ENCODE measurements at places on chromosomes 6 and 20.
A peak's percentile ranks its signal among the peaks of the same experiment; 100 is the strongest.

DNA sequence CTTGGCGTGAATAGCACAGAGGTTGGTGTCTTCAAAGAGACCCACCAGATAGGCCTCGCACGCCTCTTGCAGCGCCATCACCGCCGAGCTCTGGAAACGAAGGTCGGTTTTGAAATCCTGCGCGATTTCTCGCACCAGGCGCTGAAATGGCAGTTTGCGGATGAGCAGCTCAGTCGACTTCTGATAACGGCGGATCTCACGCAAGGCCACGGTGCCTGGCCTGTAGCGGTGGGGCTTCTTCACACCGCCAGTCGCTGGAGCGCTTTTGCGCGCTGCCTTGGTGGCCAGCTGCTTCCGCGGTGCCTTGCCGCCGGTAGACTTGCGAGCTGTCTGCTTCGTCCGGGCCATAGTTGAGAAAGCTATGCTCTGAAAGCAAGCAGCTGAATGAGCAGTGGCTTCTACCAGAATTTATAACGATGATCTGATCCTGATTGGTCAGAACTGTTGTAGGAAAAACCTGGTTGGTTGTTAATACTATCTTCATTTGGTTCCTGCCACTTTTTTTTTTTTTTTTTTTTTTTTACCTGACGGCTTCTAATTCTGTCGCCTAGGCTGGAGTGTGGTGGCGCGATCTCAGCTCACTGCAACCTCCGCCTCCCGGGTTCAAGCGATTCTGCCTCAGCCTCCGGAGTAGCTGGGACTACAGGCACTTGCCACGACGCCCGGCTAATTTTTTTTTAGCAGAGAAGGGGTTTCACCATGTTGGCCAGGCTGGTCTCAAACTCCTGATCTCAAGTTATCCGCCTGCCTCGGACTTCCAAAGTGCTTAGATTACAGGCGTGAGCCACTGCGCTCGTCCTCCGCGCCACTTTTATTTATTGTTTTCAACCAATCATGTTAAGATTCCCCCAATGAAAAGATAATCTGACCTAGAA lies 21.5 kb downstream of the OR2B2 start:
- H3K4me3 ChIP-seq: no peak overlapping the region
- H3K4me1 ChIP-seq: peaks cover 35% of the 10 kb centered on the region
- no peaks in the 10 kb centered on the region for H3K27me3 ChIP-seq
- H3K36me3 ChIP-seq: peaks cover 31% of the 10 kb centered on the region
- peak overlapping the region; percentile 90 for H3K27ac ChIP-seq

DNA sequence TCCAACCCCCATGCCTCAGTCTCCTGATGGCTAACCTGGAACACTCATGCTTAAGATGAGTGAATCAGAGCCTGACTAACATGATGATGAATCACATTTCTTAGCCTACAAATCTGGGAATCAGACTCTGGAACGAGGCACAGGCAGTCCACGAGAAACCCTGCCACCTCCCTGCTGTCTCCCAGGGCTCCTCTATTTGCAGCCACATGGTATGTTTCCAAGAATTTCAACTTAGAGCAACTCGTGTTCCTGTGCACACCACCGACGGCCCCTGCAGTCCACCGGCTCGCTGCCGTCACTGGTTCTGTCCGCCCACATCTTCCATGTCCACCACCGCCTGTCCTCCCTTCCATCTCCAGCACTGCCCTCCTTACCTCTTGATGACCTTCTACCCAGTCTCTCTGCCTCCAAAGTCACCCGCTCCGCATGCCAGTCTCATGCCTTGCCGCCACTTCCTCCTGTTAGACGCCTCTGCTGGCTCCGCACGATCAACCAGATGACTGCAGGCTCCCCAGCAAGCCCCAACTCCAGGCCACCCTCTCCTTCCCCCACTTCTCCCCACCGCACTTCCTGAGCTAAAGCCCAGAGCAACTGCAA lies 87.6 kb downstream of the AGPAT4 start:
- H3K4me3 ChIP-seq: no peak overlapping the region
- peaks cover 2% of the 10 kb centered on the region for H3K36me3 ChIP-seq
- peaks cover 8% of the 10 kb centered on the region for H3K4me1 ChIP-seq
- DNase-seq: no peak

GRCh38 chr6:56416247-56416646 lies 168.9 kb upstream of the COL21A1 start:
- no peaks in the 10 kb centered on the region for H3K36me3 ChIP-seq
- no peak overlapping the region for H3K27ac ChIP-seq
- H3K27me3 ChIP-seq: no peaks in the 10 kb centered on the region
- H3K4me1 ChIP-seq: no peaks in the 10 kb centered on the region

DNA sequence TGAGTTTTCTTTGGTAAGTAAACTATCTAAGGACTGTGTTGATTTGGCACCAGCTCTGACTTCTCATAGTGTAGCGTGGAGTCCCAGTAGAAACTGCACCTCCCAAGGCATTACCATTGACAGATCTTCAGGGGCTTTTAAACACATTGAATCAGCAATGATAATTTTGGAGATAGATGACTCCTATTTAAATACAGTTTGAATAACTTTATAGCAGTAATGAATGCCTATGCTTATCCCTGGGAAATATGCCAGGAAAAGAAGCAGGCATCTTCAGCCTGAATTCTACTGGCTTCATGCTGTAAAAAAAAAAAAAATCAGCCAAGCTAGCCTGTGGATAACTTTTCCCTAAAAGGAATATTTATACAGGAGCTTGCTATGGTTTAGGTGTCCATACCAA lies 895.9 kb downstream of the EYS start:
- no peaks in the 10 kb centered on the region for H3K27me3 ChIP-seq
- no peak overlapping the region for H3K27ac ChIP-seq
- H3K4me1 ChIP-seq: no peaks in the 10 kb centered on the region
- no peak for DNase-seq
- no peaks in the 10 kb centered on the region for H3K36me3 ChIP-seq
- H3K4me3 ChIP-seq: no peak overlapping the region

- H3K4me1 ChIP-seq: peaks cover 67% of the 10 kb centered on the region
- no peak overlapping the region for H3K4me3 ChIP-seq
- H3K36me3 ChIP-seq: peaks cover 10% of the 10 kb centered on the region
- no peak for DNase-seq
These were observed 9.3 kb downstream of the NAPB start for GRCh38 chr20:23412026-23412425.

DNA sequence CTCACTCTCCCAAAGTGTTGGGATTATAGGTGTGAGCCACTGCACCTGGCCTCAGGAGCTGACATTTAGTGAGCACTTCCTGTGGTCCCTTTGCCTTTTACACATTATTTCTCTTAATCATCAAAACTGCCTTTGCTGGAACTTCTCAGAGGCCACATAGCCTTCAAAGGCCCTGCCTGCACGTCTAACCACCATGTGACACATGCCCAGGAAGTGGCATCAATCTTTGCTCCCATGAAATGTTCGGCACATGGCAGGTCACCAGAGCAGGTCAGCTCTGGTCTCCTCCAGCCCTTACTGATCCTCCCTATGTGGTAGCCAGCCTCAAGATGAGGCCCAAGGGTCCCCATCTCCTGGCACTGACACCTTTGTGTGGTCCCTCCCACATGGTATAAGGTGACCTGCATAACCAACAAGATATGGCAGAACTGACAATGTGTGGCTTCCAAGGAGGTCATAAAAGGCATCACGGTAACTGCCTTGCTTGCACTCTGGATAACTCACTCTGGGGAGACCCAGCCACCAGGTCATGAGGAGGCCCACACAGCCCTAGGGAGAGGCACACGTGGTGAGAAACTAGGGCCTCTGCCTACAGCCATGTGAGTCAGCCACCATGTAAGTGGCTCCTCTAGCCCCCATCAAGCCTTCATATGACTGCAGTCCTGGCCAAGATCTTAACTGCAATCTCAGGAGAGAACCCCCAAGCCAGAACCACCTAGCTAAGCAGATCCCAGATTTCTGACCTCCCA lies 28.8 kb upstream of the HMGA1 start:
- H3K36me3 ChIP-seq: no peaks in the 10 kb centered on the region
- no peak overlapping the region for H3K4me3 ChIP-seq
- H3K27me3 ChIP-seq: no peaks in the 10 kb centered on the region
- H3K4me1 ChIP-seq: peaks cover 11% of the 10 kb centered on the region

DNA sequence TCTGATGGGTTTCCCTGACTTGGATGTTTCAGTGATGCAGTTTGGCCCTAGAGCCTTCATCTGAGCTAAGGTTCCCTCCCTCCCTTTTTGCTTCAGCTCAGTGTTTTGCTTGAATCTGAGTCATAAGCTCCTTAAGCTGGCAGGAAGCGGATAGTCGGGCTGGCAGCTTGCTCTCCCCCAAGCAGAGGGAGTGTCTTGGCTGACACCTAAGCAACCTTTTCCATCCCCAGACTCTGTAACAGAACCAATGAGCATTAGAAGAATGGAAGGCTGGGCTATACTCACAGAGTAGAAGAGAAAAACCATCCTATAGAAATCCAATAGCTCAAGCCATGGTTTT lies 98.3 kb downstream of the HAO1 start:
- no peak for DNase-seq
- no peak overlapping the region for H3K4me3 ChIP-seq
- H3K36me3 ChIP-seq: no peaks in the 10 kb centered on the region
- no peak overlapping the region for H3K27ac ChIP-seq
- H3K27me3 ChIP-seq: no peaks in the 10 kb centered on the region
- H3K4me1 ChIP-seq: no peaks in the 10 kb centered on the region

DNA sequence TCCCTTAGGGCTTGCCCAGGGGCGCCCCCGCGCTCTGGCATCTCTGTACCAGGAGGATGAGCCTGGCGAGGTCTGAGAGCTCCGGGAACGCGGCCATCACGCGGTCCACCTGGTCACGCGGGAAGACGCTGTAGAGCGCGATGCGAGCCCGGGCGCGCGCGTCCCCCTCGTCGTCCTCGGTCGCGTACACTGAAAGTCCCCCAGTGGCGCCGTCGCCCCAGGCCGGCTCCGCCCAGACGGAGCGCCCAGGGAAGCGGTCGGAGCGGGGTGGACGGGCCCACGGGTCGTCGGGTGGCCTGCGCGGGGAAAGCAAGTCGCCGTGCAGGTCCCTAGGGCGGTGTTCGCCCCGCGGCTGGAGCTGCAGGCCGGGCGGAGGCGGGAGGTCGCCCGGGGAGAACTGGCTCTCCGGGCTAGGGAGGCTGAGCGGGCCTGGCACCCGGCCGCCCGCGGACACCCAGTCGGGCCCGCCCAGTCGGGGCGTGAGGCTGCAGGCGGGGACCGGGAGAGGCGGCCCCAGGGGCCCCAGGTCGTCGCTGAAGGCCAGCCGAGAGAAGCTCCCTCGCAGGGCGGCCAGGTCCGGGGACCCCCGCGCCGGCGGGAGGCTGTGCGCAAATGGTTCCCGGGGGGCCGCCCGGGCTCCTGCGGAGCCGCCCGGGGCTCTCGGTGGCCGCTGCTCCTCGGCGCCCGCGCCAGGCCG lies 34.0 kb downstream of the ZC3H12D start:
- no peak overlapping the region for H3K27ac ChIP-seq
- peaks cover 13% of the 10 kb centered on the region for H3K36me3 ChIP-seq
- H3K4me1 ChIP-seq: no peaks in the 10 kb centered on the region
- no peaks in the 10 kb centered on the region for H3K27me3 ChIP-seq
- no peak for DNase-seq

- DNase-seq: no peak
- no peaks in the 10 kb centered on the region for H3K4me1 ChIP-seq
- H3K27ac ChIP-seq: no peak overlapping the region
These were observed 61.7 kb downstream of the RIOK1 start for GRCh38 chr6:7451326-7451725.

DNA sequence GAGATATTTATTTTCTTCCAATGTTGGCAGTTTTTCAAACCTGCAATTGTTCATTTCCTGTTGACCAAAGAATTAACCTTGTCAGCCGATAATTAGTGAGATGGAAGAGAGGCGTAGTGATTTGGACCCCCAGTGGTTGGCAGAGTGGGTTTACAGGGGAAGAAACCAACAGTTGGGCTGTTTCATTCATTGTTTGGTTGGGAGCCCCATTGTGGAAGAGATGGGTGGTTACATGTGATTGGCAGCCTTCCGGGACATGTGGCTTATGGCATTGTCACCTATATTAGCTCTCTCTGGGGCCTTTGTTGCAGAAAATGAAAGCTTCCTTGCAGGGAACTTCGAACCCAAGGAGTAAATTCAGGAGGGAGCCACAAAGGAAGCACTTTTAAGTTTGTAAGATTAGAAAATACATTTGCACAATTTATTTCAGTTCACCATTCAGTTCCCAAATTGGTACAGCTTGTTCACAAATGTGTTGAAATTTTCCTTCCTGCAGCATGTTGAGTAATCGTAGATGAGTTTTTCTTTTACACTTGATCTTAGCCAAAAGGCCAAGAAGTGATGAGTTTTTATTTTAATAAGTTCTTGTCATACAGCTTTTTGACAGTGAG lies 50.3 kb upstream of the CDKAL1 start:
- H3K27me3 ChIP-seq: no peaks in the 10 kb centered on the region
- peak overlapping the region; percentile 7 for H3K27ac ChIP-seq
- DNase-seq: no peak

DNA sequence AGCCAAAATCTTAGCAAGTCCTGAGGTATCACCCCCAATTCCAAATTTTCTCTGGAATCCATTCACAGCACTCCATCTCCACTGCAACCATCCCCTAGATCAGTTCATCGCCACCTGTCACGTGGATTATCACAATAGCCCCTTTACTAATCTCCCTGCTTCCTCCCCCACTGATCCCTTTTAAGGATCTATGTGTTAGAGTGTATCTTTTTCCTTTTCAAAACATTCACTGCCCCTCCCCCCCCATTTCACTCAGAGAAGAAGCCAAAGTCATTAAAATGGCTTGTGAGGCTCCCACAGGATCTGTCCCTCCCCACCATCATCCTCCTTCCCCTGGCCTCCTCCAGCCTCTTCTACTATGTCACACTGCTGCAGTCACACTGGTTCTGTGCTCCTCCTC lies 18.4 kb upstream of the SPAG4 start:
- no peak for DNase-seq
- no peaks in the 10 kb centered on the region for H3K36me3 ChIP-seq
- H3K4me3 ChIP-seq: no peak overlapping the region
- H3K27ac ChIP-seq: no peak overlapping the region

- H3K36me3 ChIP-seq: peaks cover 7% of the 10 kb centered on the region
- no peak for DNase-seq
- peaks cover 87% of the 10 kb centered on the region for H3K4me1 ChIP-seq
- no peak overlapping the region for H3K4me3 ChIP-seq
These were observed 30.4 kb downstream of the RALY start for GRCh38 chr20:34023937-34024722.

DNA sequence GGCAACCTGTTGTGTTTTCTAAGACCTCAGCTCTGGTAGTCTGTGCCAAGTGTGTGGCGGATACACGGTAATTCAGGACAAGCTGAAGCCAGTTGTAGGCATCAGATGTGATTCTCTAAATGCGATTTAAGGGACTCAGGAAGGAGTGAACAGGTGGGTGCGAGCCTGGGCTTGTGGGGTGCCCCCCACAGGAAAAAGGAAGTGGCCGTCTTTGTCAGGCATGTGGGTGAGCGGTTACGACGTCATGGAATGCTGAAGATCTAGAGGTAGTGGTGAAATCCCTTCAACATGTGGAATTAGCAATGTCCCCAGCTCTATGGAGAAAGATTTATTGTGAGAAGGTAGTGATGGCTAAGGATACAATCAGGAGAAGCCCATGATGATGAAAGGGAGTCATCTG lies 95.1 kb upstream of the EXOC2 start:
- no peak for DNase-seq
- peaks cover 13% of the 10 kb centered on the region for H3K4me1 ChIP-seq
- H3K36me3 ChIP-seq: no peaks in the 10 kb centered on the region
- H3K27ac ChIP-seq: peak overlapping the region; percentile 64

- no peaks in the 10 kb centered on the region for H3K36me3 ChIP-seq
- H3K4me1 ChIP-seq: peaks cover 6% of the 10 kb centered on the region
- no peak for DNase-seq
- H3K27ac ChIP-seq: no peak overlapping the region
- peaks cover 10% of the 10 kb centered on the region for H3K27me3 ChIP-seq
- H3K4me3 ChIP-seq: no peak overlapping the region
These were observed 88.9 kb upstream of the ELOVL5 start for GRCh38 chr6:53437557-53438202.

All from central memory CD8-positive, alpha-beta T cell (primary cell).